ENCODE measurements at places on chromosomes 4 and X.

DNA sequence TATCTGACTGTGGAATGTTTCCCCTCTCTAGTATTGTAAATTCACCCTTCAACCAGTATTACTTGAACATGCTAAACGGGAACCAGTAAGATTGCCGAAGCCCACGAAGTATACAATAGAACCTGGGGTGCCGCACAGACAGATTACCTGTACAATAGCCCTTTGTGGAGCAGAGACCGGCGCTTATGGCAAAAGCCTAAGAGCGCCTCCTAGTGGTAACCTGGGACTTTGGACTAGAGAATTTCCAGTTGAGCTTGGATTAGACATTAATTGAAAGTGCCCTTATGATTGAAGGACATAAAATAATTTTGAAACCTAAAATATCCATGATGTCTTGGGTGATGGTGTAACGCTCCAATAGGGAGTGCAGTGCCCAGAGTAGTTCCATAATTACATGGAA is 14.1 kb downstream of the ZNF157 start:
- no peak for DNase-seq

DNA sequence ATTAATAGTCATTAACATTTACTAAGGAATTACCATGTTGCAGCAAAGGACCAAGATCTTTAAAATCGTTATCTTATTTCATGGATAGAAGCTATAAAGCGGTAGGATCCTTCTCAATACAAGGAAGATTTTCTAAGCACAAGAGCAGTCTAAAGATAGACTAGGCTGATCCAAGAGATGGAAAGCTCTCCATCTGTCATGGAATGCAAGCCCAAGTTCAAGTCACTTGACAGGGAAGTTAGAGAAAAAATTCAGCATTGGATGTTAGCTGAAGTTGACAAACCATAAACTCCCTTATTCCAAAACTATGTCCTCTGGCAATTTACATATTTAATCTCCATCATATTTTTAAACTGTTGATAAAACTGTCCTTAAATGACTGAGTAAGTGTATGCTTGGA is 177.7 kb downstream of the LDB2 start:
- DNase-seq = no peak

DNA sequence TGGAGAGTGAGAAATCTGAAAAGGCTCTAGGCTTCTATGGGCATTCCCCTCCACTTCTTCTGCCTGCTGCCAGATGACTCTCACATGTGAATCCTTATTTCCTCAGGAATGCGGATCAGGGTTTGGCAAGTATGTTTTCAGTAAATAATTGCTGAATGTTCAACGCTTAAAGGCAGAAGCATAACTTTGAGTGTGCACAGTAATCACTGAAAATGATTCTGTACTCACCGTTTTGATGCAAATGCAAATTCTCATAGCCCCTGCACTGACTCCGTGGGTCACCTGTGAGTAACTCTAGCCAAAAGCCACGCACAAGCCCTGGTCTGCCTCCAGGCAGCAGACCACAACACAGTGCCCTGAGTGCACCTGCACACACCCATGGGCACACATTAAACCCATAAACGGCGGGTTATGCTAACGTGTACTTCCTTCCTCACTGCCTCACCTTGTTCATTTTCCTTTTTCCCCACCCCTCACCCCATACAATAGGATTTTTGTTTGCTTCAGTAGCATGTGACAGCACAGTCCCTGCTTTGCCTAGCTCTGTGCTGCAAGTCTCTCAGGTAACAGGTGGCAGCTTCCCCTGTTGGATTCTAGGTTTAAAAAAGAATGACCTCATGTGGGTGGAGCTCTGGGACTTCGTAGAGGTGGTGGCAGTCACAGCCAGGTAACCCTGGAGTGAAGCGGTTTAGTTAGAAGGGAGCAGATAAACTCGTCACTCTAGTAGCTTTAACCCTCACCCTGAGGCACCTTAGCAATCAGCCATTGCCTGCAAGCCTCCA is at the start of gene ARHGEF38:
TSS of gene ARHGEF38 (plus strand) at position 656 of the 782 bp plus-strand sequence. CDS start 146 bp downstream, outside the sequence.
- no peak for DNase-seq

- no peak for DNase-seq
Measured at GRCh38 chr4:55001538-55001937, 123.9 kb downstream of the KDR start.

- DNase-seq = peak; percentile 4
Measured at GRCh38 chr4:31059753-31060522, 339.8 kb downstream of the PCDH7 start.

- DNase-seq = no peak
Measured at GRCh38 chrX:152601848-152602616, 35.7 kb upstream of the GABRQ start.

- no peak for DNase-seq
Measured at GRCh38 chrX:45540181-45540580, 339.5 kb upstream of the DIPK2B start.

DNA sequence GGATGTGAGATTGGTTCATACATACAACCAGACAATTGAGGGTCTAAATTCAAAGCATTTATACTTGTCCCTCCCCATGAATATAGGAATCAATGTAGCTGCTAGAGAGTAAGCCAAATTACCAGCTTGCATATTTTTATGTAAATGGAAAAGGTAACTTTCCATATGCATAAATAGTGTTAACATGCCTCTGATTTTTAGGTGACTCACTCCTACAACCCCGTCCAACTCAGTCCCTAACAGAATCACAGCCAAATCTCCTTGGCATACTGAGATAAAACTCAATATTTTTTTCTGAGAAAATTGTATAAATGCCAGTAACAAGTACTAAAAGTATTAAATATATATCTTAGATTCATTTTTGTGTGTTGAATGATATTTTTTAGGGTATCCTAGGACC is 67.2 kb downstream of the INPP4B start:
- no peak for DNase-seq

DNA sequence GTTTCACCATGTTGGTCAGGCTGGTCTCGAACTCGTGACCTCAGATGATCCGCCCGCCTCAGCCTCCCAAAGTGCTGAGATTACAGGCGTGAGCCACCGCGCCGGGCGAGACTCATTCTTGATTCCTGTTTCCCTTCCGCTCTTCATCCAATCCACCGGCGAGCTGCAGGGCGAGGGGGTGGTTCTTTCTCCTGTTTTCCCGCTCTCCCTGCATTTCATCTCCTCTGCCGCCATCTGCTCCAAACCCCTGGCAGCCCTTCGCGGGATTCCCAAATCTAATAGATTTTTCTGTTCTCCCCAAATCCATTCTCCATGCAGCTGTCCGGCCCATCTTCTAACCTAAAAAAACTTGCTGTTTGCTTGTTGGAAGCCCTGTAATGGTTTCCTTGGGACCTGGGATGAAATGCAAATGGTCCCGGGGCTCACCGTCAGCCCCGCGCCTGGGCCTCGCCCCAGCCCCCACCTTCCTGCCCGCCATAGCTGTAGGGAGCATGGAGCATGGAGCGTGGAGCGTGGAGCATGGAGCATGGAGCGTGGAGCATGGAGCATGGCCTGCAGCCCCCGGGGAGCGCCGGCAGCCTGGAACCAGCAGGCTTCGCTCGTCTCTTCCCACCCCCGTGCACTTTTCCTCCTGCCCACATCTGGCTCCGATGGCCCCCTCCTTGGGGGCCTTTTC is 1.1 kb downstream of the ZFP42 start:
- DNase-seq = no peak

DNA sequence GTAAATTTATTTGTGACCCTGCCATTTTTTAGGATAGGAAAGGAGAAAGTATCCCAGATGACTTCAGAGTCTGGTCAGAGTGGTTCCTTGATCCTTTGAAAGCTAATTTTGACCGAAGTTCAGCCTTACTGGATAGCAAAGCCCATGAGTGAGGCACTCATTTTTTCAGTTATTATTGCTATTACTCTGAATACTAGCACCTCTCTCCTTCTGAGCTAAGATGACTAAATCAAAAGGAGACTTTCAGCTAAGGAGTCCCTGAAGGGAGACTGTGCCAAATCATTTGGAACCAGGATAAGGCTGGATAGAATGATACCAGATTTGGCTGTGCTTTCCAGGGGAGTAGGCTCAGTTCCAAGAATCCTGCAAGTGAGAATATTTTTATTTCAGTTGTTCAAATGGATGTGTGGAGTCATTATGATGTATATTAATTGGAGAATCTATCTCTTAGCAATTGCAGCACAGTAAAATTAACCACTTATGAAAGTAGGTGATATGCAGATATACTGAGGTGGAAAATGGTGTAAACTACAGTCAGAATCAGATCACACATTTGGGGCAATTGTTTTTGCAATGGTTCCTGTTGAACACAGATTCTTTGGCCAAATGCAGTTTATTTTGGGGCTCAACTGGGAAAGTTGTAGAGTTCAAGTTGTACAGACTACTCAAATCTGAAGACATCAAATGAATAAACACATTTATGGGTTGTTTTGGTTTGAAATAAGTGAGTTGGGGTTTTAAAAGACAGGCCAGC is 1.2 kb downstream of the P2RY10 start:
- DNase-seq = no peak

- peak; percentile 31 for DNase-seq
Measured at GRCh38 chr4:107718351-107718965, 1.6 kb downstream of the PAPSS1 start.

DNA sequence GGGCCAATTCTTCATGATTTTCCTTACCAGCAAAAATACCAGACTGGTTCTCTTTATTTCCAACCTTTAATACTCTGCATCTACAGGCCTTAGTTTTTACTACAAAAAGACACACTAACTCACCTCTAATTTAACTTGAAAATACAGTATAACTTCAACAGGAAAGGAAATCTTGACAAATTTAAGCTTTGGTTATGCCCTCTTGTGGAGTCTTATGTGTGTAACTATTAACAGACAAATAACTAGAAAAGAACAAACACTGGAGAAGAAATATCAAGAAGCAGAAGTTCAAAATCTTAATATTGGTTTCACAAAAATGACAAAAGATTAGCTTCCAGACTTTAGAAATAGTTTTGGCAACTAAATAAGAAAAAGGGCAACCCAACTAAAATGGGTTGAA is 33.0 kb downstream of the PPA2 start:
- no peak for DNase-seq

- peak; percentile 62 for DNase-seq
Measured at GRCh38 chrX:150032742-150033141, 94.5 kb upstream of the EOLA2 start.

DNA sequence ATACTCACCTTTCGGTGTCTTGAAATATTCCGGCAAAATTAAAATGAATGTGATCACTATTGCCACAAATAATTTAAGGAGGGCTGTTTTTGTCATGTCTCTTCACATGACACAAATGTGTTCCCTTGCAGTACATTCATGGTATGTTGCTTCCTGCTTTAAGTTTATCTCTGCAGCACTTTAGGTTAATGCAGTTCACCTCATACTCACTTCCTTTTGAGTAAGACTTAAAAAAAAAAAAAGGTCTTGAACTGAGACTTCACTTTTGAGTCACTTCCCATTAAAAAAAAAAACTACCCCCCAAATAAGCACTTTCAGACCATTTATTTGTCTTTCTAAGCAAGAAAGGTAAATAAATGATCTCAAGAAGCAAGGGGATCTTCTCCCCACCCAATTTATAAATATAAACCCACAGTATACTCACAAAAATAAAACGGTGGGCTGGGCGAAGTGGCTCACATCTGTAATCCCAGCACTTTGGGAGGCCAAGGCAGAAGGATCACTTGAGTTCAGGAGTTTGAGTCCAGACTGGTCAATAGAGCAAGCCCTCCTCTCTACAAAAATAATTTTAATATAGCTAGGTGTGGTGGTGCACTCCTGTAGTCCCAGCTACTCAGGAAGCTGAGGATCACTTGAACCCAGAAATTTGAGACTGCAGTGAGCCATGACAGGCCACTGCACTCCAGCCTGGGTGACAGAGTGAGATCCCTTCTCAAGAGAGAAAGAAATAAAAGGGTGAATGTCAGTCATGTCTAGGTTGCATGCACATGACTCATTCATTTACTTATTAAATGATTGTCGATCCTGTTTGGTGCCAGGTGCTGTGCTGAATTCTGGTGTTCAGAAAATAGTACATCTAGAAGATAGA is at the start of gene TMEM156:
TSS of gene TMEM156 (minus strand) at position 192 of the 868 bp plus-strand sequence. CDS start at position 96, 96 bp downstream.
- DNase-seq = no peak

DNA sequence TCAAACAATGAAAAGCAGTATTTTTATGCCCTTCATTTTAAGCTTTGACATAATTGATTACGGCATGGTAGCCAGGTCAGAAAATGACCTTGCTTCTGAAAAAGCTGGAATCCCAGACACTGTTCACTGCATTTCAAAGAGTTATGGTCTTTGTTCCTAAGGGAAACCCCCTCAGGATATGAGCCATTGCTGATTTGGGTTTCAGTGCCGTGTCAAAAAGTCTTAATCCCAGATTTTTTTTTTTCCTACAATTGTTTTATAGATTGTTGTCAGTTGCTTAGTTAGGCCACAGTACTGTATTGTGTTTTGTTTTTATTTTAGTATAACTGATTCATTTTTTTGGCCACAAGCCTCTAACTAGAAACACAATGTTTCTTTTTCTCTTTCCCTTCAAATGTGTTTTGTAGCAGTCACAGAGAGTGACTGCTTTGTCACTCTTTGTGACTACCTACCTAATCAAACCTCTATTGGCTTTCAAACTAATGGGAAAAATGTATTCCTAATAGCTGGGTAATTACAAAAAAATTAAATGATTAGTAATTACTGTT is 10.3 kb downstream of the WDR44 start:
- no peak for DNase-seq

- DNase-seq = no peak
Measured at GRCh38 chr4:88110826-88111225, 47.6 kb downstream of the ABCG2 start.

DNA sequence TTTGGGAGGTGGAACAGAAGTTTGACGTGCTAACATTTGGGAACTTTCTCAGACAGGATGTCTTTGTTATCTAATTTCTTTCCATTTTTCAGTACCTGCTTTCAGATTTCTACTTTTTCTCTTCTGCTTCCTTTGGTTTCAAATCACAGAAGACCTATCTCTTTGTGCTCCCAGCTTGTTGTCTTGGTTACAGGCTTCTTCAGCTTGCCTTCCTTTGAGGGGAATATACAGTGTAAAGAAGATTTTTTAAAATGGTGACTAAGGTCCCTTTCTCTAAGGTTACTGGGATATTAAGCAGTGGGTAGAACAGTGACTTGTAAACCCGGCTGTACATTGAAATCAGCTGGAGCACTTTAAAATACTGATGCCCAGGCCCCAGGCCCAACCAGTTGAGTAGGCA is 48.0 kb downstream of the TMEM164 start:
- DNase-seq = no peak

DNA sequence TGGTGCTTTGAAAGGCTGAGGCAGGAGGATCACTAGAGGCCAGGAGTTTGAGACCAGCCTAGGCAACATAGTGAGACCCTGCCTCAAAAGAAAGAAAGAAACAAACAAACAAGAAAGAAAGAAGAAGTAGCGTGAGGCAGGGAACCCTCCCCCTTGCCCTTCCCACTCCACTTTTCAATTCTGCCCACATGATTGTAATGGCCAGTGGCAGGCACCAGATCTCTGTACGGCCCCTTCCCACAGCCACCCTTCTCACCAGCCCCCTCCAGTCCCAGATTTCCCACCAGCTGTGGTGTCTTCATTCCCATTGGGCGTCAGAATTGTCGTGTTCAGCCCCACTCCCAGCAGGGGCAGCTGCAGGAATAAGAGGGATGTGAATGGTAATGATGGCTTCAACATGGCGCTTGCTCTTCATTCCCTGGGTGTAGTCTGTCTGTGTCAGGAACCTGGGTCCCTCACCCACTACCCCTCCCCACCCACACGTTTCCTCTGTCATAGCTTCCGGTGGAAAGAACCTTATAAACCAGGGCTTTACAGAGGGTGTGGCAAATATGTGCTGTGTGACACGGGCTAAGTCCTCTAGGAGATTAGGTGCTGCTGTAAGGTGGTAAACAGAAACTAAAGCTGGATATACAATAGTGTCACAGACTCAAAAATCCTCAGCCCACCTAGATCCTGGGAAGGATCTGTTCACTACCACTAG is at the start of gene IL2RG:
TSS of gene IL2RG (minus strand) at position 437 of the 703 bp plus-strand sequence. CDS start at position 399, 38 bp downstream.
- no peak for DNase-seq

- DNase-seq = no peak
Measured at GRCh38 chr4:163111588-163111987, 55.1 kb downstream of the NAF1 start.

GRCh38 chr4:77671051-77671450 is 65.4 kb downstream of the CXCL13 start:
- DNase-seq = no peak
